ENCODE measurements at places on chromosomes 7 and 10.
A peak's percentile ranks its signal among the peaks of the same experiment; 100 is the strongest.

DNA sequence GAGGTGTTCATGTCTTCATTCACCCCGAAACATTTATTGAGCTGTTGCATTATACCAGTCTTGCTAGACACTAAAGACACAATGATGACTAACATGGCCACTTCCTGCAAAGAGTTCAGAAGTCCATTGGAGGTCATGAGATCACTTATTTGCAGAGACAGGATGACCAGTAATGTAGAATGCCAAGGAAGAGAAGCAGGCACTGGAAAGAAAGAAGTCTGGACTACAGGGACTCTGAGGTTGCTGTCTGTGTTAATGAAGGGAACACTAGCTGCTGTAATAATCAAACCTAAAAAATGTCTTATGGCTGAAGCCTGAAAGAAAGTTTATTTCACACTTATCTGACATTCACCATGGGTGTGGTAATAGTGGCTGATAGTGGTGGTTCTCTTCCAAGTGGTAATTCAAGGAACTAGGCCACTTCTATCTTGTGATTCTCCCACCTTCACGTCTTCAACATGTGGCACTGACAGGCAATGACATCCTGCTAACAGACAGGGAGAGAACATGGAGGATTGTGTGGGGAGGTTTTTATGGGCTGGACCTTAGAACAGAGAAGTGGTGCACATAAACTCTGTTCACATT, 89.2 kb upstream of the MKLN1 start:
- DNase-seq = no peak

GRCh38 chr10:73868655-73869195, 5.6 kb downstream of the CAMK2G start:
- DNase-seq = no peak

DNA sequence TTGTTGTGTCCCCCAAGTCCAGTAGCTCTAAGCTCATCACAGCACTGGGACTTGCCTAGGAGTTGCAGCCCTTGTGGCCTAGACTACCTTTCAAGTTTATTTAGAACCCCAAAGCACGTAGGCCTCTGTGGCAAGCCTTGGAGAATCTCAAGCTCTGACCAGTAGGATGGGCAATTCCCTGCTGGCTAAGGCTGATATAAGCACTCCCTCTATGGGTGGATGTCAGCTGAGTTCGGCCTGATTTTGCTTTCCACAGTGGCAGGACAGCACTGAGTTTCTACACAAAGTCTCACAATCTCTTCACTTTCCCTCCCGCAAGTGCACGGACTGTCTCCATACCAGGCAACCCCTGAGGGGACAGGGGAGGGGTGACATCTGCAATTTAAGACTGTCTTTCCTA, 886.4 kb upstream of the LRRN3 start:
- no peak for DNase-seq

DNA sequence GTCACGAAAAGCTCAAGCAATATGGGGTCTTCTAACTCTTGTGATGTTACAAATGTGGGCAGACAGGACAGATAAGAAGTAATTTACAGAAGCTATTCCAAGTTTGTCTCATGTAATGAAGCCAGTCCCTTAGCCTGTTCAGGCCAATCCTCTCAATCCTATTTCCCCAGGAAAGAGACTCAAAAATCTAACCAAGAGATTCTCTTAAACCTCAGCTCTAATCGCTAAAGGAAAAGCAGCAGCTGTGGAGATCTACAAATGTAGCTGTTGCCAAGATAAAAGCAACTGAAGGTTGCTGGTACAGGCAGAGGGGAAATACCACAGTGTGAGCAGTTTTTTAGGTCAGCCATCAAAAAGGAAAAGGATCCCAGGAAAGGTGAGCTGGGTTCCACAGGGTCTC, 39.3 kb downstream of the ANK3 start:
- DNase-seq = no peak

- DNase-seq = no peak
These were observed 24.9 kb upstream of the KNDC1 start for GRCh38 chr10:133135116-133135465.

- DNase-seq = no peak
These were observed 10.7 kb upstream of the SPOCK2 start for GRCh38 chr10:72098836-72099599.

- no peak for DNase-seq
These were observed 361.0 kb upstream of the CDC14C start for GRCh38 chr7:48563334-48563733.

- no peak for DNase-seq
These were observed 14.1 kb downstream of the EPHB6 start for GRCh38 chr7:142868986-142869415.

GRCh38 chr7:105097619-105098018, 83.6 kb downstream of the KMT2E start:
- no peak for DNase-seq

DNA sequence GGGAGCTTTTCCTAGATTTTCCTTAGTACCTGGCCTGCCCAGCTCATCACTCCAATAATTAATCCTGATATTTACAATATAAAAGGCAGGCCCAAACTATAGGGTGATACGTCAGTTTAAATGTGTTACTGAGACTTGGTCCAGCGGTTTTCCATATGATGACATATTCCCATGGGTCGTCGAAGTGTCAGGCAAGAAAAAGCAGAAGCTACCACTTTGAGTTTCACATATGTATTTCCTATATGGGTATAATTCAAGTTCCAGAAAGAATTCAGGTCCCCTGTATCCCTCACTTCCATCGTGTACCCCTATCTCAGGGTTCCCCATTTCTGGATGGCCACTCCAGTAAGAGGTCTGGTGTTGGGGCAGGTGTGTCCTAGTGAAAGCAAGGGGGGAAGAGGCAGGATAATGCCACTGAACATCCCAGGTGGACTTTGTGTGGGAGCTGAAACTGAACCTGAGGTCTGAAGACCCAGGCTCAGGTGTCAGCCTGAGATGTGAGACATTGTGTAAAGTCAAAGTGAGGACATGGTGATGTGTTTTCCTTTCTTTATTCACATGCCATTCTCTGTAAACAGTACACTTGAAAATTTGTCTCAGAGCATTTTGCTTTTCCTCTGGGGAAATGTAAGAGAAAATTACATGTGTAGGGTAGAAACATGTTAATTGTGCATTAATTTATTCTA, 167.8 kb downstream of the PLXDC2 start:
- no peak for DNase-seq

GRCh38 chr10:87617503-87617902, 42.2 kb upstream of the PAPSS2 start:
- no peak for DNase-seq

DNA sequence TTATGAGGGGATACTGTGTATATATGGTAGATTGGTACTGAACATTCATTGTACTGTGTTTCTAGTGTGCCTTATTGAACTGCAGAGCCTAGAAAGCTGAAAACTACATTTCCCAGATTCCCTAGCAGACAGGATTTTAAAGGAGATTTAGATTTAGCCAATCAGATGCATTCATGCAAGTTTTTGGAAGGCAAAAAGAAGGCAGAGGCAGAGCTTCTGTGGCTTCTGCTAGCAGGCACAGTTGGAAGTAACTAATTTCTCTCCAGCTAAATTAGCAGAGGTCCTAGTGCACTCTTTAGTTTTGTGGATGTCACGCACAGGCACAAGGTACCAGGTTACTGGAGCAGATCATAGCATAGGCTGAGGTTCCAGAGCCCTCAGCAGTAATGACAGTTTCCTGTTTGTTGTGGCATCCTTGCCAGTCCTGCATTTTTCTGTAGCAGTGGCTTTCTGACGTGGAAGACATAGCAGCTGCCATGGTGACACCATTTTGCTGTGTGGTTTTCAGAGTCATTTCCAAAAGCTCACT, 83.7 kb upstream of the CCDC71L start:
- no peak for DNase-seq

GRCh38 chr10:86642499-86642898, 11.8 kb upstream of the OPN4 start:
- no peak for DNase-seq

GRCh38 chr7:90461219-90461618, 8.2 kb upstream of the PTTG1IP2 start:
- DNase-seq = no peak

GRCh38 chr7:101244375-101245146, at the start of gene FIS1:
Gene FIS1 (minus strand): TSS chr7:101245081. CDS start chr7:101245004, 77 bp downstream.
- DNase-seq = peak; percentile 95

DNA sequence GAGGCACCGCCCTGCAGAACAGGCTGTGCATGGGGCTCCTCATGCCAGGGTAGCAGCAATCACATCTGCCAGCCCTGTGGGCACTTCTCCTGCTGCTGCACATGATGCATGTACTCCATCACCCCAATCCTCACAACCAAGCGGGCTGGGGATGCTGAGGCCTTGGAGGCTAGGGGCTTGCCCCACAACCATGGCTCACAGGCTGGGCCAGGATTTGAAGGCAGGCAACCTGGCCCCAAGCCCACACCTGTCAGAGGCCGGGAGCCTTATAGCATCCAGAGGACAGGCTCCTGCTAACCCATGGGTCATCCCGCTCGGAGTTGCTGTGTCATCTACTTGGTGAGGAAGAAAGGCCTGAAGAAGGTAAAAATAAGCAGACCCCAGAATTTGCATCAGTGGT, 2.2 kb downstream of the POLM start:
- DNase-seq = no peak

- DNase-seq = no peak
These were observed 7.9 kb downstream of the LDB1 start for GRCh38 chr10:102112210-102112817.

All from midbrain (tissue), 1 donor.